ENCODE measurements at places on chromosomes 11 and 22. TPM values are rescaled to one million over a fixed set of nuclear protein-coding genes. Genes with fewer than 3 reads are reported as not detected.

Gene RFPL3
- not detected for total RNA-seq

Gene KCNE3
- not detected for total RNA-seq

Gene KRTAP5-1
- total RNA-seq: not detected

Gene CRYBA4
- total RNA-seq: not detected

Gene UCP3
- total RNA-seq: 0.92 TPM

Gene RIMBP3B
- total RNA-seq: 0.29 TPM

Gene ZNF280B
- 1.1 TPM for total RNA-seq

Gene GAB4
- total RNA-seq: not detected

Gene RBMXL2
- total RNA-seq: not detected

Gene P2RY2
- 11.2 TPM for total RNA-seq

Gene THY1
- total RNA-seq: 13.4 TPM

Gene CNGA4
- total RNA-seq: 0.03 TPM

Gene CLMP
- 25.5 TPM for total RNA-seq

Gene HSPB2
- total RNA-seq: not detected

Gene FCHSD2
- total RNA-seq: 8.3 TPM

Gene TH
- 0.06 TPM for total RNA-seq

Gene H19
- total RNA-seq: 16.4 TPM

Gene JHY
- 2.9 TPM for total RNA-seq

Gene PLEKHB1
- 0.63 TPM for total RNA-seq

Gene CHRM4
- total RNA-seq: 0.50 TPM

Gene RASD2
- total RNA-seq: 0.66 TPM

Gene EFCAB6
- total RNA-seq: 0.42 TPM

Gene ASCL2
- 0.08 TPM for total RNA-seq

Gene HBE1
- total RNA-seq: 0.10 TPM

Gene DRD2
- total RNA-seq: 0.06 TPM

Gene APOL1
- 14.9 TPM for total RNA-seq

Gene PPP1R14B
- 208 TPM for total RNA-seq

Gene TTLL8
- total RNA-seq: not detected

Gene YPEL4
- 0.35 TPM for total RNA-seq

Gene SCGB1D2
- total RNA-seq: not detected

Gene UBQLNL
- not detected for total RNA-seq

Gene HEPHL1
- not detected for total RNA-seq

Gene BEST1
- 4.6 TPM for total RNA-seq

Gene SLC37A2
- total RNA-seq: 0.13 TPM

Gene FAU
- 999 TPM for total RNA-seq

Gene TSSK2
- total RNA-seq: not detected

Gene PNPLA5
- 0.06 TPM for total RNA-seq

Gene NRIP3
- total RNA-seq: 0.65 TPM

Gene OR52I1
- total RNA-seq: not detected

Gene LBHD1
- total RNA-seq: 4.0 TPM

Gene POLDIP3
- total RNA-seq: 38.6 TPM

Gene RFPL1
- total RNA-seq: not detected

Gene OTOG
- not detected for total RNA-seq

Gene CARNS1
- total RNA-seq: 0.12 TPM

Gene OR6M1
- total RNA-seq: not detected

Gene LUZP2
- not detected for total RNA-seq

Gene NEFH
- 0.19 TPM for total RNA-seq

Gene FOSL1
- total RNA-seq: 107 TPM

Gene SAAL1
- total RNA-seq: 35.3 TPM

Gene ANO5
- total RNA-seq: 1.6 TPM

Gene DDX6
- 19.2 TPM for total RNA-seq

Gene KIRREL3
- 10.5 TPM for total RNA-seq

Gene NAALADL1
- not detected for total RNA-seq

Gene CHRM1
- 0.07 TPM for total RNA-seq
